Jurkat, Clone E6-1 (cell line): ENCODE measurements at places on chromosomes 11 and 22.

DNA sequence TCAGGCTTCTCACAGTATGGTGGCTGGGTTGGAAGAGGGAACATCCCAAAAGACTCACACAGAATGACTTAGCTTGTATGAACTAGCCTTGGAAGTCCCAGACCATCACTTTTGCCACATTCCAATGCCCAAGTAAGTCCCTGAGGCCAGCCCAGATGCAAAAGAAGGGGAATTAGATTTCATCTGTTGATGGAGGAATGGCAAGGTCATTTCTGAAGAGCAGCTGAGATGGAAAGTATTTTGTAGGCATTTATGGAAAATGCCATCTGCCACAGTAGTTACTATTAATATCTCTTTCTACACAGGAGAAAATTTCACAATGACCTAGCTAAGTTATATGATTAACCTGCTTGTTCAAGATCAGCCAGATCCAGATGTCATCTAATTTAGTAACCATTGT is 58.8 kb downstream of the ENDOD1 start:
- no peak for DNase-seq

- peak; percentile 65 for DNase-seq
Measured at GRCh38 chr11:85663753-85664614, 945 bp downstream of the CREBZF start.

DNA sequence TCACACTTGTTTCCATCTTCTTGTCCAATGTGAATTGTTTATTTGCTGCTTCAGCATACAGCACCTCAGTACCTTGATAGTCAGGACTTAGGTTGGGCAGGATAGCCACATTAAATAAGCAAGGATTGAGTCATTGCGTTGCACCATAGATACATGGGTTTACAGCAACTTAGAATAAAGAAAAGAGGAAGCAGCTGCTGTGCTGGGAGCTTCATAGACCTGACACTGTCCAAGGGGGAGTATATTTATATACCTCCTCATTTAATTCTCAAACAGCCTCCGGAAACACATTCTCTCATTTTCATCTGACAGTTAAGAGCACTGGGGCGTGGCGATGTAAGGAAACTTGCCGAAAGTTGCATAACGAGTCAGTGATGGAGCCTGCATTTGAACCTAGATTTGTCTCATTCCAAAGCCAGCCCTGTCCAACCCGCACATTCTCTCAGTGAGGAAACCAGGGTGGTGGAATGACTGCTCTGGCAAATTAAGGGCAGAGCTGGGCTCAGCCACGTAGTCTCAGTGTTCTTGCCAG is 42.2 kb downstream of the UBASH3B start:
- DNase-seq, result peak; percentile 94

GRCh38 chr11:119513806-119514170 is 90.8 kb upstream of the THY1 start:
- DNase-seq, result no peak

DNA sequence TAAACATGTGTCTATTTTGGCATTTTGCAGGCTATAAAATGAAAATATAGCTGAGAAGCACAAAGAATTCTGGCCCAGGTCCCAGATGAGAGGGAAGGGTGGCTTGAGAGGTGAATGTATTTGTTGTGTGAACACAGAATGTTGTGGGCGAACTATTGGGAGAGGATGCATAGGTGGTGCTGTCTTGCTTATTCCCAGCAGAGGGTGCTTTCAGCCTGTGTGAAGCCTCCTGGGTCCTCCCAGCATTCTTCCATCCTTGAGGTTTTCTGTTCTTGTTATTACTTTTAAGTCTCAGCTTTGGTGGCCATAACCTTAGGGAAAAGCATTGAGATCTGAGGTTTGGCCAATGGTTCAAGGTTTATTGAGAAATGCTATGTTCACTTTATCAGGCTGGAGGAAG is 108.7 kb upstream of the SNX19 start:
- peak; percentile 6 for DNase-seq

GRCh38 chr22:36355362-36355761 is 32.4 kb downstream of the MYH9 start:
- no peak for DNase-seq
